Activated T-cell treated with anti-CD3 and anti-CD28 coated beads, Interleukin-2, amount 50 U/mL, for 4 hours (primary cell): ENCODE measurements at places on chromosomes 1 and 21. TPM values are rescaled to one million over a fixed set of nuclear protein-coding genes. Genes with fewer than 3 reads are reported as not detected.
A peak's percentile ranks its signal among the peaks of the same experiment; 100 is the strongest.

GRCh38 chr1:185317886-185318310 is 855 bp upstream of the IVNS1ABP start:
- DNase-seq, result peak; percentile 75

GRCh38 chr1:41918450-41919043 is at the start of gene HIVEP3:
TSS of gene HIVEP3 (minus strand) at chr1:41918922.
- no peak for DNase-seq

- DNase-seq, result no peak
These were observed 62.8 kb downstream of the NGF start for GRCh38 chr1:115275216-115275615.

The TIE1 gene
- 0.24 TPM for total RNA-seq
